ENCODE measurements at places on chromosomes 11 and 22.

- no peak for DNase-seq
Measured at GRCh38 chr22:22711532-22711913, 67.1 kb downstream of the GGTLC2 start.

GRCh38 chr22:49817359-49817758, 10.3 kb downstream of the BRD1 start:
- no peak for DNase-seq

DNA sequence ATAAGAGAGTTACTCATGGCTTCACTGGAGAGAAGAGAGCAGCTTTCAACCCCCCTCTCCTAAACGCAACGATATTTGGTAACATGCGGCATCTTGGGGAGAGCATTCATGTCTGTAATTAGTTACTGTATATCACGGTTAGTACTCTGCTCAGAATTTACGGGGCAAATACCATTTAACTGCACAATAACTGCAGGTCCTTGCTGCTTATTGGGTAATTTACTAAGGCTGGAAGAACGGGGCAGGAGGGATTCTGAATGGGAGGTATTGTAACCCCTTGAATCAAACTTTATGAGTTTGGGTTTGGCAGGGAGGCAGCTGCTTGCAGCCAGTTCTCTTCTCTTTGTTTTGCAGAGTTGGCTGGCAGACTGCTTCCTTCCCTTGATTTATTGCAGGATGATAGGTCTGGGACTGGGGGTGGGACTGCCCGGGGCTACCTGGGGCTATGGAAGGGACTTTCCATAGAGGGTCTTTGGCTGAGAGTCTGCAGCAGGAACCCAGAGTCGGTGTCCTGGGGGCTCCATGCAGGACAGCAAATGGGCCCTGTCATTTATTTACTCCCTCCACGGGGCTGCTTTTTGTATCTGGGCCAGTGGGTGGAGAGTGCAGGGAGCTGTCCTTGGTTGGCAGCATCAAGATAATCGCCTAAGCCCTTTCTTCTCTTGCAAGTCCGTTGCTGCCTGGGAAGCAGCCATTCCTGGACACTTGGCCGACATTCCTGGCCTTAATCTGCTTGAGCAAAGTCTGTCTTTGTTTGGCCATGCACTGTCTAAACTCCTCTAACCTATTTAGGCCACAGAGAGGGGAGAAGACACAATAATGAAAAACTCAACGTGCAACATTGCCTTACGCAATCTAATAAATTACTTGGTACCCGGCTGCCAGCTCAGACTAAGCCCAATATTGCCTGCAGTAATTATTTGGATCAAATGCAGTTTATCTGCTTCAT, 188.9 kb downstream of the ST3GAL4 start:
- DNase-seq: no peak

GRCh38 chr11:28696591-28696990, 588.4 kb downstream of the METTL15 start:
- DNase-seq: no peak

- DNase-seq: no peak
Measured at GRCh38 chr22:47787501-47788227, 1025.2 kb downstream of the TBC1D22A start.

- no peak for DNase-seq
Measured at GRCh38 chr22:50314455-50315288, 7.2 kb upstream of the PLXNB2 start.

DNA sequence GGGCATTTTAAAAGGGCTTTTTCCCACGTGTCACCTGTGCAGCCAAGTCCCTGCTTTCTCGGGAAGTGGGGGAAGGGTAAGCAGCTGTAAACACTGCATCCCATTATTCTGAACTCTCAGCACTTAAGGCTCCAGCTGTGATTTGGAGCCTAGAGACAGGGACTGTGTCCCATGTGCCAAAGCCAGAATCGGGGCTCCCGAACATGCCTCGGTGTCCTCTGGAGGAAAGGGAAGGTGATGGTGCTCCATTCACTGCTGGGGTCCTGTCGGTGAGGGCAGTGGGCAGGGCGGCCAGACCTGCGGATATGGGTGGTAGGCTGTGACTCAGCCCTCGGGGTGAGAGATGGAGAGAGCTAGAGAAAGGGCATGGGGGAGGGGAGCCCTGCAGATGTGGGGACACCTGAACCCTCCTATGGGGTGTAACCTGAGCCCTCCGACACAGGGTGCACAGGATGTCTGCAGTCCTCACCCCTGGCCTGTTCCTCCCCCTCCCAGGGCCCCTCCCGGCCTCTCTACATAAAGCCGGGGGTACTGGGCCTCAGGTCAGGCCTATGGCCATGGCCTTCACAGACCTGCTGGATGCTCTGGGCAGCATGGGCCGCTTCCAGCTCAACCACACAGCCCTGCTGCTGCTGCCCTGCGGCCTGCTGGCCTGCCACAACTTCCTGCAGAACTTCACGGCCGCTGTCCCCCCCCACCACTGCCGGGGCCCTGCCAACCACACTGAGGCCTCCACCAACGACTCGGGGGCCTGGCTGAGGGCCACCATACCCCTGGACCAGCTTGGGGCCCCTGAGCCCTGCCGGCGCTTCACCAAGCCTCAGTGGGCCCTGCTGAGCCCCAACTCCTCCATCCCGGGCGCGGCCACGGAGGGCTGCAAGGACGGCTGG, 31.8 kb downstream of the CAPN1 start:
- DNase-seq: no peak

DNA sequence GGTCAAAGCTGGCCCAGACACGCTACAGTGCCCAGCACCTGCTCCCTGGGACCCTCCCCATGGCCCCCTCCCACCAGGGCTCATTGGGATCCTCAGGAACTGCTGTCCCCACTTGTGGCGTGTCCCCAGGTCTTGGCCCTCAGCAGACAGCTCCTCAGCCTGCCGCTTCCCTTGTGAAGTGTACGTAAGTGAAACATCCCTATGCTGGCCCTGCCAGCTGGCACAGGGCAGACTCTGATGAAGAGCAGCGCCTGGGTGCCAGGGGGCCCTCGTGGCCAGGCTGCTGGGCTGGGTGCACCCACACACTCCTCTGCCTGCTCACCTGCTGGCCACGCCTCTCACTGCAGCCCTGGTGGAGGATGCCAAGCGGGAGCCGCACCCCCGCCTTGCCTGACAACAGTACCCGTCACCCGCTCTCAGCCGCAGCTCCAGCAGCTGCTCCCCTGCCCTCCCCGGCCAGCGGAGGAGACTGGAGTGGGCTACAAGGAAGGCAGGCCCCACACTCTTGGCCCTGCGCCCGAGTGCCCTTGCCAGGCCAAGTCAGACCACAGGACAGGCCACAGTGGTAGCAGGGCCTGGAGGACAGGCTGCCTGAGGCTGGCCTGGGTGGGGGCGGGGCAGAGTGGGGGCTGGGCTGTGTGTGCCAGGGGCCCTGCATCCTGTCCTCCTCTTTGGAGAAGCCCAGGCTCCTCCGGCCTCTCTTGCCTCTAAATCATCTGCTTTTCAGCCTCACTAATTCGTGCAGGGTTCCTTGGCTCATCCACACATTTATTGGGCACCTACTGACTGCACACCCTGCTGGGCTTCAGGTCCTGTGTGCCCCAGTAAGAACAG, 39.5 kb downstream of the IGF2 start:
- DNase-seq: no peak

DNA sequence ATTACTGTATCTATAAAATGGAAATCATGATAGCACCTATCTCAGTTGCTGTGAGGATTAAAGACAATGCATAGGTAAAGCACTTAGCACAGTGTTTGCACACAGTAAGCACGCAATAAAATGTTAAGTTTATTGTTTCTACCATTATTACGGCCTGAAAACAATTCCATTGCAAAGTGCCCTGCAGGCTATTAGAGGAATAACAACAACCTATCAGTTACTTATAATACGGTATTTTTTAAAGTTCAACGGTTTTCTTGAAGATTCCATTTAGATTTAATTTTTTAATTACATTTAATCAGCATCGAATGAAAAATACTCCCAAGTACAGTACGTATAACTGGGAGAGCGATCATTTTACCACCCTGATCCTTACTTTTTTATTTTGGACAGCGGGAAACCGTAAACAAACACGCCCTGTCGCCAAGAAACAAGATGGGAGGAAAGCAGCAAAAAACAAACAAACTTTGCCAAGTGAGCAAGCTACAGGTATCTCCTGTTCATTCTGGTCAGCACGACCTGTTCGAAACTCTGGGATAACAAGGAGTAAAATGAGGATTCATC, 893 bp downstream of the SLC36A4 start:
- DNase-seq: no peak

GRCh38 chr11:3231550-3231850, 717 bp downstream of the MRGPRE start:
- no peak for DNase-seq

GRCh38 chr11:70486731-70487130, 88.4 kb downstream of the CTTN start:
- no peak for DNase-seq

DNA sequence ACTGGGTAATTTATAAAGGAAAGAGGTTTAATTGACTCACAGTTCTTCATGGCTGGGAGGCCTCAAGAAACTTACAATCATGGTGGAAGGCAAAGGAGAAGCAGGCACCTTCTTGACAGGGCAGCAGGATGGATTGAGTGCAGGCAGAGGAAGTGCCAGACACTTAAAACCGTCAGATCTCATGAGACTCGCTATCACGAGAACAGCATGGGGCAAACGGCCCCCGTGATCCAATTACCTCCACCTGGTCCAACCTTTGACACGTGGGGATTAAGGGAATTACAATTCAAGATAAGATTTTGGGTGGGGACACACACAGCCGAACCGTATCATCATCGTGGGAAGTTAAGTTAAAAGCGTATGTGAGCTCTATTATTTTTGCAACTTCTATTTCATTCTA, 71.4 kb upstream of the SYN3 start:
- no peak for DNase-seq

- no peak for DNase-seq
Measured at GRCh38 chr11:8095371-8095770, 14.4 kb downstream of the TUB start.

GRCh38 chr22:44542561-44543222, 44.7 kb upstream of the RTL6 start:
- no peak for DNase-seq

DNA sequence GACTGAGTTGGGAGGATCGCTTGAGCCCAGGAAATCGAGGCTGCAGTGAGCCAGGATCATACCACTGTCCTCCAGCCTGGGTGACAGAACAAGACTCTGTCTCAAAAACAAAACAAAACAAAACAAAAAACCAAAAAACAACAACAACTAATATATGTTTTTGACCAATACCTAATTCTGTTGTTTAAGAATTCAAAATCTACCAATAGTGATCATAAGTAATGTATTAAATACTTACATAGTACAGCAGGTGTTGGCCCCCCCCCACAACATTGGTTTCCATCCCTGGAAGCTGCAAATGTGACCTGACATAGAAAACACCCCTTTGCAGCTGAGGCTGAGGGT, 74.7 kb downstream of the KCNQ1 start:
- DNase-seq: no peak

GRCh38 chr11:29629286-29629685, 387.5 kb downstream of the KCNA4 start:
- no peak for DNase-seq

- no peak for DNase-seq
Measured at GRCh38 chr11:133107763-133108162, 424.5 kb downstream of the OPCML start.

GRCh38 chr22:36409911-36410756, 22.4 kb upstream of the MYH9 start:
- DNase-seq: no peak

DNA sequence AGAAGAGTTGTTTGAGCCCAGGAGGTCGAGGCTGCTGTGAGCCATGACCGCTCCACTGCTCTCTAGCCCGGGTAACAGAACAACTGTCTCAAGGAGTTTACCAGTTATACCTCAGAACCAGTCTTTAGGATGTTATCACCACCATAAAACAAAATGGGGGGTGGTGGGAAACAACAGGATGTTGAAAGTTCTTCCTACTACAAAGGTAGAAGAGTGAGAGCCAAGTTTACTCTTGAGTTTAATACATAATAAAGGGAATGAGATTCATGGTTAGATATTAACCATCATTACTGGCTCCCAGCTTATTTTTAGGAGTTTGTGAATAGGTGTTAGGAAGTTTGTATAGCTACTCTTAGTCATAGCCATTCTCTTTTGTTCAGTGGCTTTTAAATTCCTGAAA, 78.8 kb upstream of the HORMAD2 start:
- no peak for DNase-seq

- DNase-seq: no peak
Measured at GRCh38 chr11:76123248-76123647, 83.1 kb downstream of the WNT11 start.

GRCh38 chr11:22720457-22720856, 54.0 kb downstream of the GAS2 start:
- DNase-seq: no peak

- peak; percentile 32 for DNase-seq
Measured at GRCh38 chr22:37741312-37741795, 44.5 kb downstream of the TRIOBP start.

DNA sequence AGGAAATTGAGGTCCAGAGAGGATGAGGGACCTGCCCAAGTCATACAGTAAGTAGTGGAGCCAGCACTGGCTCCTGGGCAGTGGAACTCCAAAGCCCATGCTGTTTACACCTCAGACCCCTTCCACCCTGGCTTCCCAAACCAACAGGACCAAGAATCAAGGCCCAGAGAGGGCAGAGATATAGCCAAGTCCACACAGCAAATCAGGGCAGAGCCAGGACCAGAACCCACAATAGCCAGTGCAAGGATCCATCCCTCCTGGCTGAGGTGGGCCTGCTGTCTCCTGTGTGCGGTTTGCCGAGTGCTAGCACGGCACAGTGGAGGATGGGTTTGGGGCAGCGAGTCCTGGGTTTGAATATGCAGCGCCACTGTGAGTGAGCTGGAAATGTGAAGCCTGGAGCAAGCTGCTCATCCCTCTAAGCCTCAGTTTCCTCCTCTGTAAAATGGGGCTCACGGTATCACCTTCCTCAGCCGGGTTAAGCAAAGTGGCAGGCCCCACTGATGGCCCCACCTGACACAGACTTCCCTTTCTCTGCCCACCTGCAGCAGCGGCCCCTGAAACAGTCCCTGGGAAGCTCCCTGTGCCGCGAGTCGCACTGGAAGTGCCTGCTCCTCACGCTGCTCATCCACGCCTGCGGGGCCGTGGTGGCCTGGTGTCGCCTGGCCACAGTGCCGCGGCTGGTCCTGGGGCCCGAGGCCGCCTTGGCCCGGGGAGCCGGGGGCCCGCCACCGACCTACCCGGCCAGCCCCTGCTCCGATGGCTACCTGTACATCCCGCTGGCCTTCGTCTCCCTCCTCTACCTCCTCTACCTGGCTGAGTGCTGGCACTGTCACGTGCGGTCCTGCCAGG, 2.3 kb downstream of the TMEM151A start:
- DNase-seq: no peak

DNA sequence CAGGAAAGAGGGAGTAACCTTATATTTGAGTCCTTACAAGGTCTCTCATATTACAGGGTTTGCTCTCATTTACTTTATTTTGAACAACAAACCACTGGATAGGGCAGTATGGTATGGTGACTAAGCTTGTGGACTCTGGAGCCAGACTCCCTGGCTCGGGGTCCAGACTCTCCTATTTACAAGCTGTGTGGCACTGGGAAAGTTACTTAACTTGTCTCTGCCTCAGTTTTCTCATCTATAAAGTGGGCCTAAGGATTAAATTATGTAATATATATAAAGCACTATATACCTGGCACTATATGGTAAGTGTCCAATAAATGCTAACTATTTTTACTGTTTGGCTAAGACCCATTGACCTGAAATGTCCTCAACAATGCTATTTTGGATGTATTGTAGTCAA, 1.7 kb upstream of the DCHS1 start:
- DNase-seq: no peak

GRCh38 chr11:34432822-34433221, 5.9 kb upstream of the CAT start:
- DNase-seq: no peak

- DNase-seq: no peak
Measured at GRCh38 chr11:115297330-115297729, 206.9 kb downstream of the CADM1 start.

GRCh38 chr11:8219257-8220021, 44.2 kb downstream of the LMO1 start:
- no peak for DNase-seq
